Osteocyte (in vitro differentiated cells): ENCODE measurements at places on chromosomes 6 and 20.

GRCh38 chr20:36525620-36526365, 15.5 kb upstream of the MYL9 start:
- no peak for DNase-seq

DNA sequence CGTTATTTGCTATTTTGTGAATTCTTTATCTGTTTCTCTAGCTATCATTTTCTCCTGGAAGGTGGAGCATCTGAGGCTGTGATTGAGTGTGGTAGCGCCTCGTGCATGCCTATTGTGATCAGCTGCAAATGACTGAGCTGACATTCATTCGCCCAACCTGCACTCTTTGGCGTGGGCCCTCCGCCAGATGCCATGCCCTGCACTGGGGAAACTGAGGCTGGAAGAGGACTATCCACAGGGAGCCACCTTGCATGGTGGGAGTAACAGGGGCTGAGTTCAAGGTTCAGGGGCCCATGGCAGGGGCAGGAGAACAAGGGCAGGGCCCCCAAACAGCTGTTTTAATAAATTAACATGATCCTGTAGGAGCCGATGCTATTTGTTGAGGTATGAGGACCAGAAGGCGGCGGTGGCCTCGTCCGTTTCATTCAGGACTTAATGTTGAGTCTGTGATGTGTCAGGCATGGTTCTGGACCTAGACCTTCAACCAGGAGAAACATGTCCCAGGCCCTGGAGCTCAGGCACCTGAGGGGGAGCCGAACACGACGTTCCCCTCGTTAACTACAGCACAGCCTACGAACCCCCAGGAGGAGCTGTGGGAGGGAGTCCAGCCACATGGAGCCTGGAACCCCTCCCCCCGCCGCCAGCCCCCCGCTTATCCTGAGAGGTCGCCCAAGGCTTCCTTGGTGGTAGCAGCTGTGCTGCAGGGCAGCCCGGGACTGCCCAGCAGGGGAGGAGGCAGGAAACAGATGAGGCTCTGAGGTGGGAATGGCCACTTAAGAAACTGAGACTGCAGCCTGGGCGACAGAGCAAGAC, 242.9 kb downstream of the CDH4 start:
- DNase-seq: peak; percentile 76

GRCh38 chr6:139883776-139884175, 509.3 kb upstream of the CITED2 start:
- no peak for DNase-seq

DNA sequence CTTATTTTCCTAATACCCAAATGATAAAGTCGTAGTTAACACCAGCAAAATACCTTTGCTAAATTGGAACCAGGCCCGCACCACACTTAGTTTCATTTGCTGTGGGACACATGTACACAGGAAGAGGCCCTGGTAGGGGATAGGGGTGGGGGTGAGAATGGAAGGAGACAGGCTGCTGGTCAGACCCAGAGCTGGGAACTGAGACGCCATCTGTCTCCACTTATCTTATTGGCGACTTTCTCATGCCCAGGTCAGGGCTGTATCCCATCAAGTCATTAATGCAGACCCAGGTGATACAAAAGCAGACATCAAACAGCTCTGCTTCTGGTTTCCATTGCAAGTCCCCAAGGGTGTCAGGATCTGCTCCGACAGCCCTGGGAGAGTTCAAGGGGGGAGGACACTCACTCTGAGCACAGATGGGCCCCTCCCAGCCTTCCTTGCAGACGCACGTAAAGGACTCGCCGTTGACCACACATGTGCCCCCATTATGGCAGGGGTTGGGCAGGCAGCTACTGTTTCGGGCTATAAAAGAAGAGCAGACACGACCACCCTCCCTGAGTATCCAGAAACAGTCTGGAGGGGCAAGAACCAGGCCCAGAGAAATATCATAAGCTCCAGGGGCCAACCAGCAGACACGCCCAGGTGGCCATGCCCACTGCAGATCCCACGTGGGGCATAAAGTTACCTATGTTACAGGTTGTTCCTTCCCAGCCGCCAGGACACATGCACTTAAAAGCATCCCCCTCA, 29.2 kb downstream of the JAG1 start:
- no peak for DNase-seq

DNA sequence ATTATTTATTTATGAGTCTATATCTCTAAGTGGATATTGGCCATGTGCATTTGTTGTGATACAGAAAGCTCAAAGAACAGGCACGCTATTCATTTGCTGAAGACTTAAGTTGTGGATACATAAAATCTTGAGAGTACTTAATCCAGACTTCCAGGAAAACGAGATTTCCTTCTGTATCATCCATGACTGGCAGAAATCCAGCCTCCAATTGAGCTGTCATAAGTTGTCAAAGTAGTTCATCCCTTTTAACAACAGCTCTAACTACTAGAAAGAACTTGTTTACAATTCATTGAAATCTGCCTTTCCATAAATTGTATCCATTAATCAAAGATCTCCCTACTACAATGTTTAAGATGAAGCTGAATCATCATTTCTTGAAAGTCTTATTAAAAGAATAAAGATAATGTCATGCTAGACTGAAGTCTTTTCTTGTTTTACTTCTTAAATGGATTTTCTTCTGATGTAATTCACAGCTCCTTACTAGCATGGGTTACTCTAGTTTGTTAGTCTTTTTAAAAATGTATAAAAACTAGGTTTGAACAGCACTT, 447.3 kb upstream of the CITED2 start:
- no peak for DNase-seq

DNA sequence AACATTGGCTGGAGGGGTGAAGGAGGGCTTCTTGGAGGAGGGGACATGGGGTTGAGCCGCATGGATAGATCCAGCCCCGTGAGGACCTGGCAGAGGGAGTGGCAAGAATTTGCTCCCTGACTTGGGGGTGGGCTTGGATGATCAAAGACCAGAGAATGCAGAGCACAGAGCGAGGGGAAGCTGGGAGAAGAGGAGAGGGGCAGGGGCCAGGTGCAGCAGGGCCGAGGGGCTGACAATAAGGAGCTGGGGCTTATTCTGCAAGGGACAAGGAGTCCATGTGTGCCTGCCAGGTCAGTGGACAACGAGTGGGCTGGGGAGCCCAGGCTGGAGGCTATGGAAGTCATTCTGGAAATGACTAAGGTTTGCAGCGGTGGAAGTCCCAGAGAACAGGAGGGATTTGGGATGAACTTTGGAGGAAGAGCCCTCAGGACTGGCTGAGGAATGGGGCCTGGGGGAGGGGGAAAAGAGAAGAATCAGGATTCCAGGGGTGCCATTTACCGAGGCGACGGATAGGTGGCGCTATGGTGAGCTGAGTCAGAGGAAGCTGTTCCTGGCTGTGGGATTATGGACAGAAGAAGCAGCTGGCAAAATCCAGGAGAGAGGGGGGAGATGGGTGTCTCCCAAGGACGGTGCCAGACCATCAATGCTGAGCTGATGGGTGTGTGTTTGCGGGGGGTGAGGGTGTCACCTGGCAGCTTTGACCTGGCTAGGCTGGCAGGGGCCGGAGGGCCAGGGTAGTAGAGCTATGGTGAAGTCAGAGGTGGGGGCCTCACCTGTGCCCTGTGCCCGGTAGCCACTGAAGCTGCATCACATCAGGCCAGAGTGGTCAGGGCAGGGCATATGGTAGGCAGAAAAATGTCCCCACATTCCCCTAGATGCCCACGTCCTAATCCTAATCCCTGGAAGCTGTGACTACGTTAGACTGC, 7.8 kb downstream of the KCNG1 start:
- DNase-seq: no peak

GRCh38 chr6:7426447-7427169, 37.0 kb downstream of the RIOK1 start:
- no peak for DNase-seq

DNA sequence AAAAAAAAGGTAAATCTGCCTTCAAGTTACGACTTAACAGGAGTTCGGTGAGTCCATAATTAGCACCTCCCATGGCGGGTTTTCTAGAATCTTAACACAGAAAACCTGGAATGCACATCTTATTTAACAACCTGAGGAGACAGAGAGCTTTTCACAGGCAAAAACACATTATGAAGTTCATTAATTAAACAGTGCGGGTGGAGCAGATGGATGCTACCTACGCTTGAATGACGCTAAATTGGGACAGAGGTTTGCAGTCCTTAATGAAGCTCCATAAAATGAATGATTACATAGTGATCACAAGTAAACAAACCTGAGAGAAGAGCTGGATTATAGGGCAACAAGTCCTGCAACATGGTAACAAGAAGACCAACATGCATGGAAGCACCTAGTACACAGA, 81.0 kb downstream of the INSM1 start:
- no peak for DNase-seq

DNA sequence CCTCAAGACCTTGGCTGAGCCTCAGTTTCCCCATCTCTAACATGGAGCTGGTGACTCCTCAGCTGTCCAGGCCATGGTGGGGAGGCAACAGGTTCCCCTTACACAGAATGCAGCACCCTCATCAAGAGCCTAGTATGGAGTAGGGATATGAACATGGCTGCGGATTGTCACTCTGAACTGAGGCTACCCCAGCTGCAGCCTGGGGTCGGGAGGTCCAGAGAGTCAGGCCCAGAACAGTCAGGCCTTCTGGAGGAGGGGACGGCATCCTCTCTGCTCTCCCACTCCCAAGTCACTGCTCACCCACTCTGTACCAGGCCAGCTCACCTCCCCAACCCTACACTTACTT, 1.4 kb upstream of the FOXS1 start:
- no peak for DNase-seq
